ENCODE measurements at places on chromosomes 6 and 20.

GRCh38 chr6:67133973-67134372 lies 1426.9 kb upstream of the EYS start:
- DNase-seq = no peak

DNA sequence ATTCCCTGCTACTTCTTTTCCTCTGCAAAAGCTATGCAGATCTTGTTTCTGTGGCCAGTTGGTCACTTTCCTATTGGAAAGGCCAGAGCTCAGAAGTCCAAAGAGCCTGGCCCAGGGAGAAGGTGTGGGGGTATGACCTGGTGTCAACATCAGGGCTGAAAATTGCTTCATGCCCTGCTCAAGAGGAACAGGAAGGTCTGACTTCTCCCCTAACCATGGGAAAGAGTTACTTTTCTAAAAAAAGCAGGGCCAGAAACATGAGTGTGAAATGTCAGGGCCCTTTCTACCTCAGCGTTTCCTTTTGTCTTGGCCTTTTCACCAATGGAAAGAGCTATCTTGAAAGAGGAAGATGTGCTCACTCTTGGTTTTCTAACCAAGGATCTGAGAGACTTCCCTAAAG lies 117.4 kb downstream of the MAFB start:
- no peak for DNase-seq

DNA sequence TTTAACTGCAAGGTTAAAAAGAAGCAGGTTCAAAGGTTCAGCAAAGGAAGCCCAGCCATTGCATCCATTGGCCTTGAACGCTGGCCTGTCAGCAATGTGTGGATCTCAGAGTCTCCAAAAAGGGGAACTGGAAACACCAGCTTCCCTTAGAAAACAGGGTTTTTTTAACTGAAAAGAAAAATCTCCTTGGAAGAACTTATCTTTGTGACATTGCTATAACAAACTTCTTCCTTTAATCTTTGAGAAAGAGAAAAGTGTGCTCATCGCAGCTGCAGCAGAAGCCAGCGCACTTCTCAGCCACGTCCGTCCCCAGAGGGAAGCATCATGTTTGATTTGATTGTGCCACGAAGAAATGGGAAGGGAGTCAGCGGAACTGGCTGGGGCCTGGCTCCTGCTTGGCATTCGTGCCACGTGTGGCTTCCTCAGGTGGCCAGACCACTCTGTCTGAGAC lies 215.0 kb downstream of the SYNDIG1 start:
- DNase-seq = no peak

DNA sequence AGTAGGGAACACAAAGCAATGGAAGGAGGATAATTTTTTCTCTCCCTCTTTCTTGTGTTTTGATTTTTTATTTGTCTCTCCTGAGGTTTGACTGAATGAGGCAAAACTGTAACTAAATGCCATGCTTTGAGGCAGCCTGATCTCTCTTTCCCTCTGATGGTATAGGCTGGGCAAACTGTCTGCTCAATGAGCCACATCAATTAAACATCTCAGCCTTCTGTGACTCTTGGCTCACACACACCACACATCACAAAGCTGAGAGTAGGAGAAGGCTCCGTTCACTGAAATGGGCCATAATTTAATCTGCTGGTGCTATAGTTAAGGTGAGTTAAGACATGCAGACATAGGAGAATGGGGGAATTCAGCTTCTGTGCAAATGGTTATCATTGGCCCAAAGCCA lies 28.1 kb upstream of the SCGN start:
- DNase-seq = no peak

DNA sequence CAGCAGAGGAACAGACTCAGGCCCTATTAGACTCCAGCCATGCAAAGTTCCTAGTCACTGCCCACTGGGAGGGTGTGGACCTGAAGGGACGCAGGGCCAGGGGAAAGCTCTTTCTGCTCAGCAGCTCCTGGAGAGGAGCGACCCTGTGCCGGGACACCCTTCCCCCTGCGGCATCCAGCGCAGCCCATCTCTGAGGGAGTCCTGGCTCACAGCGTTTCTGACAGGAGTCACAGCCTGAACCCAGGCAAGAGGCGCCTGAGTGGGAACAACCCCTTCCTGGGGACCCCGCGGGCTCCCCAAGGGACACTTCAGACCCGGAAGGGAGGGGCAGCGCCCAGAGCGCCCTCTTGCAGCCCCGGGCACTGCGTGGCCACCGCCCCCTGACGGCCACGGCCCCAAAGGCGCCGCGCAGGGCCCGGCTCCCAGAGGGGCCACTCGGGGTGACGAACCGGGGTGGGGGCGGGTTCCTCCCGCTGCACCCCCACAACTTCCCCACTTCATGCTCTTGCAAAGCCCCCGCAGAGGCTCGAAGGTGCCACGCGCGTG lies 862 bp downstream of the UCKL1 start:
- DNase-seq = peak; percentile 78

DNA sequence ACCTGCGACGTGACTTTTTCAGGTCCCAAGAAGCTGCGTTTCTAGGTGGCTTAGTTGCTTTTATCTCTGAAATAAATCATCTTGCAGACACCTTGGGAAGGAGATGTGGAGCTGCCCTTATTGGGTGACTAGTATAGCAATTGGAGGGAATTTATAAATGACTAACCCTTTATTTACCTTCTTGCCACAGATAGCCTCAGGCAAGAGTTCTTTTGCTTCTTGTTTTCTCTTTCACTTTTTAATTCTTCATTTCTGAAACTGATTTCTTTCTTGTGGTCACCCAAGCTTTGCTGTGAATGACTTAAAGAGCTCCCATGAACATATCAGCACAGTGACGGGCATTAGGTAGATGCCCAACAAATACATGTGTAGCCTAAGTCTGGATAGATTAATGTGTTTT lies 3.0 kb downstream of the ADGRF4 start:
- DNase-seq = no peak

DNA sequence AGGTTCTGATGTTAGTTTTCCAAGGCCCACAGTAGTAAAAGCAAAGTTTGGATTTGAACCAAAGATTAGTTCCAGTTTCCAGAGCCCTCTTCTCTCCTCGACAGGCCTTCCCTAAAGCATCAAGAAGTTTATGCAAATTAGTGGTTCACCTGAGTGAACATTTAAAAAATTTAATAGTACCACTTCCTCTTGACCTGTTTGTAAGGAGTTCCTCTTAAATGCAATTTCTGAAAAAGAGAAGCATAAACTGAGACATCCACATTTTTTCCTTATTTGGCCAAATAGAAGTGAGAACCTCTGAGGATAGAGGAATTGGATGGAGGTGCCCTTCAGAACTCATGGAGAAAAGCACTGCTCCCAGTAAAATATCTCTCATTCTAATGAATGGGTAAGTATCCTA lies 1.2 kb upstream of the DSE start:
- DNase-seq = no peak

DNA sequence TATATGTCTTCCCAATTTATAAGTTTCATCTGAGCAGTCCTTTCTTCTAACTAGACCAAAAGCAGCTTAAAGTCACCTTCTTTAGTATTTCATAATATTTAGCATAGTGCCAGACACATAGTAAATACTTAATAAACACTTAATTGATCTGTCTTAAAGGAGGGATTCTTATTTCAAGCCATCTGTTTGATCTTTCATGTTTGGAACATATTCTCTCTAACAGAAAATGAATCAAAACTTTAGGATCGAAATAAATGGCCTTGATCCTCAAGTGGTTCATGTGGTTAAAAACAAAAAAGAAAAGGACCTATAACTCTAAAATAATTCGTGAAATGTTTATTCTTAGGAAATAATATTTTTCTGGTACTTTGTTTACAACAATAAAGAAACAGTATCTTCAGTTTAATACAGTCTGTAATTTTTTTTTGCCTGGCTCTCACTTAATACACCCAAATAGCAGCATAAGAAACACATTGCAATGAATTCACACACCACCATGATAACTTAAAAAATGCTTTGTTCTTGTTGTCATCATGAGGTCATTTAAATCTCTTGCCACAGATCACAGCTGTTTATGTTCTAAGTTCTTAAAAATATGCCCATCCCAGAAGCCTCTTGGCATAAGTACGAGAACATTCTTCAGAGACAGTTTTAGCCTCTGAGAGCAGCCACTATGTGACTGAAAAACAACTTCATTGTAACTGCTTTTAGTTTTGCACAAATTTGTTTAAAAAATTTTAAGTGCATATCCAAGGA lies 48.1 kb downstream of the ESF1 start:
- DNase-seq = no peak

Measured in mucosa of descending colon (tissue), 3 donors.